GM19239 (cell line): ENCODE measurements at places on chromosomes 4 and X.
A peak's percentile ranks its signal among the peaks of the same experiment; 100 is the strongest.

DNA sequence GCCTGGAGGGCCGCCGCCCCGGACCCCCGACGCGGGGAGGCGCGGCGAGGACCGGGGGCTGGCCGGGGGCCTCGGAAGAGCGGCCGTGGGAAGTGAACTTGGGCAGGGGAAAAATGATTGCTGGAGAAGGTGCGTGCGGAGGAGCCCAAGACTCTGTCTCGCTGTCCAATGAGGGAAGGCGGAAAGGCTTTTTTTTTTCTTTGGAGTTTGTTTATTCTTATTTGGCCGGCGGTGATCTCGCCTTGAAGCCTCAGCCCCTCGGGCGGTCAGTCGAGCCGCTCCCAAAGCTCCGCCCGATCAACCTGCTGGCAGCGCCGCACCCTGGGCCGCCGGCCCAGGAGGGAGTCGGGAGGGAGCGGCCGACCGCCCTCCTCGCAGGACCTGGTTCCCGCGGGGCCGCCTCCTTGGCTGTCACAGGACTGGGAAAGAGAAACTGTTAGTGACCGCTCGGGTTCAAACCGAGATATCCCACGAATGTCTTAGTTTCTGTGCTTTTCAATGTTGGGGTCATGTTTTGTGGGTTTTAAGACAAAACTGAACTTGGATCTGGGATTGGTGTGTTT, 2.5 kb downstream of the CPEB2 start:
- peak; percentile 5 for DNase-seq

DNA sequence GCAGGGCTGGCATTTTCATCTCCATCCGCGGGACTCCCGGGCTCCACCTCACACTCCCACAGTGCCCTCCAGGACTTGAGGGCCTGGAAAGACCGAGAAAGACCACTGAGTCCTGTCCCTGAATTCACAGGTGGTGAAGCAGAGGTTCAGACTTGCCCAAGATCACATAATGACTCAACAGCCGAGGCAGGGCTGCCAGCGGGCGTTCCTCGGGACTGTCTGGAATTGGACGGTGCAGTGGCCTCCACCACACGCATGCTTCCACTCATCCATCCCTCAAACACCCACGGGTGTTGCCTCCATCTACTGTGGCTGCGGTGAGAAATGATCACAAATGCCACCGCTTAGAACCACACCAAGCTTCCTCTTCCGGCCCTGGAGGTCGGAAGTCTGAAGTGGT, 6.9 kb upstream of the ADRA2C start:
- no peak for DNase-seq

DNA sequence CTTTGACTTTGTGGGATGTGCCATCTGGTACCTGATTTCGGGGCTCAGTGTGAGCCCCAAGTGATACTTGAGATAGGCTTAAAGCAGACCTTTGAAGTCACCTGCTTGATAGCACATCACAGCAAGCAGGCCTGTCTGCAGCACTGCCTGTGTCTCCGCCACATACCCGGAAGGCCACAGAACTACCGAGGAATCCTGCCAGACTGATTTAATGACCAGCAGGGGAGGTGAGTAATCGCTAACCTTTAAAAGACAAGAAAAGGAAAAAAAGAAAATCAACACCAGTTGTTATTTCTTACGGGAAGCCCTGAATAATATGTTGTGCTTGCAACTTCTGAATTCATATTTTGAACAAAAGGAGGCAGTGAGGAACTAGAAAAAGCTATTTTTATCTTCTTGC, 6.8 kb downstream of the PTCHD1 start:
- no peak for DNase-seq

DNA sequence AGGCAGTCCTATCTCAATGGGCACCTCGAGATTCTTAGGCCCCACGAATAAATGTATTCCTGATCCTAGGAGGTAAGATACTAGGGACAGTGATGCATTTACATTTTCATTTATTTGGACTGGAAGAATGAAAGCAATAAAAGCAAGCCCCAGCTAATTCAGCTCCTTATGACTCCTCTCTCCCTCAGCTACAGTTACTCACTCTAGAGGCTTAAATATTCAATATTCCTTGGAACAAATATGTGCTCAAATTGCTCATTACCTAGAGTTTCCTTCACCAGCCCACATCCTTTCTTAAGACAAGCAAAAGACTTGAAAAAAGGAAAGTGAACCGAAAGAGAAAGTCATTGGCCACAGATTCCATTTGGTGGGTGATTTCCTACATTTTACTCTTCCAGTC, 13.9 kb downstream of the PAGE2 start:
- no peak for DNase-seq

- no peak for DNase-seq
Measured at GRCh38 chr4:38765382-38765781, 17.4 kb downstream of the TLR10 start.

- no peak for DNase-seq
Measured at GRCh38 chrX:4588056-4588455, 874.6 kb upstream of the PRKX start.

- DNase-seq: no peak
Measured at GRCh38 chr4:43410636-43411035, 518.1 kb downstream of the GRXCR1 start.

DNA sequence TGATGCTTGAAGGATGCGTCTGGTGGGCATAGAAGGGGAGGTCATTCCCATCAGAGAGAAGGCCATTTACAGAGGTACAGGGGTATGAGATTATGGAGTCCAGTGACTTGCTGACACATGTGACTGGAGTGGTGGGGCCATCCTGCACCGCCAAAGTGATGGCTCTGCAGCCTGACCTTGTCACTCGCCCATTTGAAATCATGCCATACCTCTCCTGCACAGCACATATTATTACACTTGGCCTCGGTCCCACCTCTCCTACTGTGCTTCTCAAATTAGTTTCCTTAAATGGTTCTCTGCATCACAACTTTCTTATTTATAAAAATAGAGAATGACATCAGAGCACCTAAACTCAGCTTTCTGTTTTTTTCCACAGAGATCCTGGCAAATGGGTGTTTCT, 60.7 kb upstream of the HAND2 start:
- DNase-seq: no peak

- no peak for DNase-seq
Measured at GRCh38 chr4:104531390-104531789, 36.7 kb upstream of the CXXC4 start.

- DNase-seq: no peak
Measured at GRCh38 chrX:96957718-96958117, 74.0 kb downstream of the RPA4 start.

GRCh38 chrX:147072747-147073146, 258.2 kb upstream of the CXorf51A start:
- DNase-seq: no peak

GRCh38 chr4:146567396-146567795, 45.7 kb upstream of the SLC10A7 start:
- DNase-seq: no peak

- DNase-seq: no peak
Measured at GRCh38 chr4:186561748-186562147, 6.4 kb upstream of the MTNR1A start.

- DNase-seq: no peak
Measured at GRCh38 chr4:52579602-52580272, 79.4 kb downstream of the USP46 start.

GRCh38 chr4:67220861-67221260, 324.4 kb downstream of the CENPC start:
- DNase-seq: no peak

- no peak for DNase-seq
Measured at GRCh38 chrX:87515836-87516235, 1.8 kb upstream of the KLHL4 start.

DNA sequence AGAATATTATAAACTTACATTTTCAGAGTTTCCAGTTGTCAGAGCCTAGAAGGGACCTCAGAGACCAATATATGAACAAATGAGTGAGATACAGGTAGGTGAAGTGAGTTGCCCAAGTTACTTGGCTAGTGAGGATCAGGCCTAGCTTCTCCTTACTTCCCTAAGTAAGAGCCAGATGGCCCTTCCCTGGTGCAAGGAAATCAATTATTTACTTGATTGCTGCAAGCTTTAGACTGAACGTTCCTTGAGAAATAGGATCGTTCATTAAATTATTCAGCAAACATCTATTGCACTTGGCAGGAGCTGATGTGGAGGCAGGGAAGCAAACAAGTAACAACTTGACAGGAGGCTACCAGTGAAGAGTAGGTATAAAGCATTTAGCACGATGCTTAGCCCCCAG, 117.8 kb downstream of the EFHC2 start:
- no peak for DNase-seq

DNA sequence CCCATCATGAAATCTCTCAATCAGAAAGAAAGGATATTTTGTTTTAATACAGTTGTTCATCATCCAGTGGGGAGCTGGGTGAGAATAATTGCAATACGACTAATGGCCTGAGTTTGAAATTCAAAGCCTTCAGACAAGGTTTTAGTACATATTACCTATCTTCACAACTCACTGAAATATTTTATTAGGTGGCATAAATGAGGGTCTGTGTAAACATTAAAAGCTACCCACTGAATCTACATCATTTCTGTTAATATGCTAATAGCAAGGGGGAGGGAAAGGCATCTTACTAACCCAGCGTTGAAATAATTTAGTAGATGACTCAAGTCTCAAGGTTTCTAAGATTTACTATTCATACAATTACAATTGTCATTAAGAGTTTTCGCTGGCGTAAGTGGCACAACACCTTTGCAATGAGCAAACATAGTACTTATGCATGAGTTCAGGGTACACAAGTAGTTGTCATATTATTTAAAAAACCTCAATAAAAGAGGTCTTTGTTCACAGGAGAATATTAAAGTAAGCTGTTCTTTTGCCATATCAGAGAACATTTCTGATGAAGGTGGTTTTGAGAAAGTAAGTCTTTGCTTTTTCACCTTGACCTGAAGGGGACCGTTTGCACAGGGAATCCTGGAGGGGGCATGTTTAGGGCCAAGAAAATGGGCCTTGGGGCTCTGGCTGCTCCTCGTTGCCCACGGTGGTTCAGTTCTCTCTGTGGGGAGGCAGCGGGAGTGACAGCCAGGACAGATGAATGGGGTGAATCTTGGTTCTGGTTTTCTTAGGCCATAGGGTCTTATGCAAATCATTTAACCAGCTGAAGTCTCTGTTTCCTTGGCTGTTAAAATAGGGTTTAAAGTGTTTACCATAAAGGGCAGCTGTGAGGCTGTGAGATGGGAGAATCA, 4.5 kb upstream of the RHOH start:
- no peak for DNase-seq

DNA sequence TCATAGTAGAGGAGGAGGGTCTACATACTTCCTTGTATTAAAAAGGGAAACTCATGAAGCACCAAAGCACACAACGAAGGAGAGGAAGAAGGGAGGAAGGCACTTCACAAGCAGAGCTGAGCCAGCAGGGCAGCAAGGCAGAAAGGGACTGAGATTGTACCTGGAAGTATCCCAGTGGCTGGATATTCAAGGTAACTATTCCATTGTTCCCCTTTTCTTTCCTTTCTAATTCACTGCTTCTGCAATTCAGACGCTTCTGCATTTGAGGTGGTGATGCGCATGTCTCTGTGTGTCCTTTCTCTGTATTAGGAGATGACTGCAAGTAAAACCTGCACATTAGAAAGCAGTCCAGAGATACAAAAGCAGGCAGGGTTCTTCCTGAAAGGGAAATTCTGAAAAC, 54.9 kb downstream of the UBQLN2 start:
- no peak for DNase-seq

GRCh38 chr4:126081336-126081735, 766.6 kb downstream of the FAT4 start:
- no peak for DNase-seq

- DNase-seq: peak; percentile 31
Measured at GRCh38 chrX:154051201-154051810, 31.6 kb upstream of the IRAK1 start.

GRCh38 chr4:6074758-6075157, 56.5 kb upstream of the C4orf50 start:
- no peak for DNase-seq

- no peak for DNase-seq
Measured at GRCh38 chr4:56288663-56289062, 98.6 kb downstream of the AASDH start.

DNA sequence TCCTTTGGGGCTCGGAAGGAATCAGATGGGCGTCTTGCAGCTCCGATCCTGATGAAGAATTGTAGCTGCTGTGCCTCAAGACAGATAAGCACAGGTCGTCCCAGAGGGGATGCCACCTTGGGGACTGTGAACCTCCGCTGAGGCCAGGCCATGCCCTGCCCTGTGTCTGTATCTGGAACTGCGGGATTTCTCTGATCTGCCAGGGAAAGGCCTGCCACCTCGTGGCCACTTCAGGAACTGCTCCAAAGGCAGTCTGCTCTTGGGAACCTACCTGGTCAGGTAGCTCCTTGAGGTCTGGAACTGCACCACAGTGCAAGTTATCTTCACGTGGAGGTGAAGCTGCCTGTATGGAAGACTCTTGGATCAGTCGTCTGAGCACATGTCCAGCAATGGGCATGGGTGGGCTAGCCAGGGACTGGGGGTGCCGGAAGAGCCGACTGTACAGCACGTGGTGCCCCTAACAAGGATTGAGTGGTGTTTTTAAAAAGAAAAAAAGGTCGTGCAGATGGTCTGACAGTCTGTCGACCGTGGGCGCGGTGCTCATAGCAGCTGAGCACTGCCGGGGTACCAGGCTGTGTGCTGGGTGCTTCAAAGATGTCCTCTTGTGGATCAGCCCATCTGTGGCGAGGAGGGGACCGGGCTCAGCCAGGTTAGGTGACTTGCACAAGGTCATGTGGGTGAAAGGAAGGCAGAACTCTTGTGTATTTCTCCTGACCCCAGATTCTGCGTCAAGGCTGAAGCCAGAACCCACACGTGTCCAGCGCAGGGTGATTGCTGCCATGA, 3.1 kb upstream of the GRPEL1 start:
- DNase-seq: peak; percentile 66
